ENCODE measurements at places on chromosomes 2 and 18. TPM values are rescaled to one million over a fixed set of nuclear protein-coding genes. Genes with fewer than 3 reads are reported as not detected.

The USP37 gene
- 9.4 TPM for total RNA-seq

The SMARCAL1 gene
- total RNA-seq, result 24.0 TPM

- DNase-seq, result no peak
Observed at GRCh38 chr2:10900216-10901109, 11.3 kb upstream of the KCNF1 start.

DNA sequence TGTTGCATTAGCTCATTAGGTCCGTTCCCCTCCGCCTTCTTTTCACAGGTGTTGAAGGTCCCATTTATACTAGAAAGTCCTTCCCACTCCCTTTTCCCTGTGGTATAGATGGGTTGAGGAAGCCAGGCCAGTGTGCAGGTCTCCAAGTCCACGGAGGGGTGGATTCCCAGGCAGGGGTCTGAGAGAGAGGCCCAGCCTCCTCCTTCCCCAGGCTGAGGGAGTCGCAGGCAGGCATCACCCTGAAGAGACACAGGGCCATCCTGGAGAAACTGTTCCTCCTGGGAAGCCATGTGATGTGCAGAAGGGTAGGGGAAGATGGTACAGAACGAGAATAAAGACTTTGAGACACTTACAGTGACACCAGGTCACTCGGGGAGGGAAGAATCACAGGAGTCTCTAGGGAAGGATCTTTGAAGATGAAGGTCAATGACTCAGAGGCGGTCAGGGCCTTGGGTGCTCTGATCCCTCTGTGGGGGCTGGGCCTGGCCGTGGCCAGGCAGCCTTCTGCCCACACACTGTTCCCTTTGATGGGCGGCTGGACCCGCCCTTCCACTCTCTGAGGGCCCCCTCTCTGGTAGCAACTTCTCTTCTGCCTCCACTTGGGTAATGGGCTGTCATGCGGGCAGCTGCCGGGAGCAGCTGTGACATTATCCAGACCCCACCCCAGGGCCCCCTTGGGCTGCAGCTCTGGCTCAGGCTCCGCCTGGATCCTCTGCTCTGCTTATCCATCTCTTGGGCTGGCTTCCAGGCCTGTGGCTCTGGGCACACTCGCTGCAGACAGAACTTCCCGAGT, 45.1 kb downstream of the RHOB start:
- DNase-seq, result no peak

DNA sequence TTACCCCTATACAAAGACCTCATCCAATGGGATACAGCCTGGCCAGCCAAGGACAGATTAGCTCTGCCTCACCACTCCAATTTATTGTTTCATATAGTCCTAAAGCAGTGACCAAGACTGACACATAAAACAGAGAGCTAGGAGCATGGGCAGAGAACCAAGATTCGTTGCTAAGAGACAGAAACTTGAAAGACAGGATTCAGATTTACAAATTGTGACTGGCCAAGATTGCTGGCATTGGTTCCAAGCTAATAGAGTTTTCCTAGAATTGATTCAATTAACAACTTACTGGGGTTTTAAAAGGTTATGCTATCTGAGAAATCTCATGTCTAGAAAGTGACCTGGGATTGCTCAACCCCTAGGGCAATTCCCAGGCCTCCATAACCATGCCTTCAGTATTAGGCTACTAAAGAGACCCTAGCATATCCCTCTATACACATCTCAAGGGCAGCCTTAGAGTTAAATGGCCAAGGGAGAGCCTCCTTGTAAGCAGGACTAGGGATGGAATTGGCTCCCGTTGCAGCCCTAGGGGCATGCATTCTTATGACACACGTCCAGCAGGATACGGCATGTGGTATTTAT, 75.6 kb downstream of the ICOS start:
- no peak for DNase-seq

DNA sequence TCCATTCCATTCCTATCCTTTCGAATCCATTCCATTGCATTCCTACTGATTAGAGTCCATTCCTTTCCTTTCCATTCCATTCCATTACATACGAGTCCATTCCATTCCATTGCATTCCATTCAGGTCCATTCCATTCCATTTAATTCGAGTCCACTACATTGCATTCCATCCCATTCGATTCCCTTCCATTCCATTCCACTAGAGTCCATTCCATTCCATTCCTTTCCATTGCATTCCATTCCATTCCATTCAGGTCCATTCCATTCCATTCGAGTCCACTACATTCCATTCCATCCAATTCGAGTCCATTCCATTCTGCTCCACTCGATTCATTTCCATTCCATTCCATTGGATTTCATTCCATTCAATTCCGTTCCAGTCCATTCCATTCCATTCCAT, 1133.6 kb downstream of the RPIA start:
- no peak for DNase-seq
